ENCODE measurements at places on chromosomes 11 and 22. TPM values are rescaled to one million over a fixed set of nuclear protein-coding genes. Genes with fewer than 3 reads are reported as not detected.

RBM4 gene
- total RNA-seq: 151 TPM

CBX7 gene
- total RNA-seq: 1.2 TPM

GPR152 gene
- not detected for total RNA-seq

OR2AG1 gene
- not detected for total RNA-seq

NAALAD2 gene
- total RNA-seq: 1.8 TPM

CCDC87 gene
- 0.34 TPM for total RNA-seq

KCNK4 gene
- total RNA-seq: 0.52 TPM

DNA sequence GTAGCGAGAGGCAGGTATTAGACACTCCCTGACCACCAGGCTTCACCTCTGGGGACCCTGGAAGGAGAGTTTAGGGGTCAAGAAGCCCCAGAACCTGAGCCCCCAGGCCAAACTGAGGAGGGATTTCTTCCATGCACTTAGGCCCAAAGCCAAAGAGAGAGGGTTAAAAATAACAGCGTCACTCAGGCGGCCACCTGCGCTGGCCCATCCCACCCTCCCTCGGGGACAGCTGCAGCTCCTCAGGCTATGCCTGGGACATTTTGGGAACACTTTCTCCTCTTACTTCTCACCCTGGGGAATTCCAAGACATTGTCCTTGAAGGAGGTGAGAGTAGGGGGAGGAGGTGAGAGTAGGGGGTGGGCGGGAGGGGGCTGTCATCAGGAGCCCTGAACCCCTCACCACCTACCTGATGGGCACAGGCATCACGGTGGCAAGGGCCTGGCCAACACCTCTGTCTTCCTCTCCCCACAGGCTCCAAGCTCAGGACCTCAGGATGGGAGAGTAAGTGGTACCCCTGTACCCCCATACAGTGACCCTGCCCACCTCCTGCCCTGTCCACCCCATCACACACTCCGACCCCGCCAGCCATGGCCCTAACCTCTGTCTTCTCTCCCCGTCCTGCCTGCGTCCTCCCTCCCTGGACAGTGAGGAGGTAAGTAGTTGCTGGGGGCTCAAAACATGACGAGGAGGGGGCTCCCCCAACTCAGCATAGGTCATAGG is 583 bp downstream of the TNNI2 start:
- no peak for DNase-seq

- no peak for DNase-seq
Measured at GRCh38 chr22:31652911-31653684, 8.9 kb downstream of the PISD start.

GRCh38 chr22:42202669-42203068 is 67.8 kb downstream of the TCF20 start:
- peak; percentile 57 for DNase-seq

GRCh38 chr22:30017375-30018223 is 62.7 kb upstream of the HORMAD2 start:
- peak; percentile 55 for DNase-seq

DNA sequence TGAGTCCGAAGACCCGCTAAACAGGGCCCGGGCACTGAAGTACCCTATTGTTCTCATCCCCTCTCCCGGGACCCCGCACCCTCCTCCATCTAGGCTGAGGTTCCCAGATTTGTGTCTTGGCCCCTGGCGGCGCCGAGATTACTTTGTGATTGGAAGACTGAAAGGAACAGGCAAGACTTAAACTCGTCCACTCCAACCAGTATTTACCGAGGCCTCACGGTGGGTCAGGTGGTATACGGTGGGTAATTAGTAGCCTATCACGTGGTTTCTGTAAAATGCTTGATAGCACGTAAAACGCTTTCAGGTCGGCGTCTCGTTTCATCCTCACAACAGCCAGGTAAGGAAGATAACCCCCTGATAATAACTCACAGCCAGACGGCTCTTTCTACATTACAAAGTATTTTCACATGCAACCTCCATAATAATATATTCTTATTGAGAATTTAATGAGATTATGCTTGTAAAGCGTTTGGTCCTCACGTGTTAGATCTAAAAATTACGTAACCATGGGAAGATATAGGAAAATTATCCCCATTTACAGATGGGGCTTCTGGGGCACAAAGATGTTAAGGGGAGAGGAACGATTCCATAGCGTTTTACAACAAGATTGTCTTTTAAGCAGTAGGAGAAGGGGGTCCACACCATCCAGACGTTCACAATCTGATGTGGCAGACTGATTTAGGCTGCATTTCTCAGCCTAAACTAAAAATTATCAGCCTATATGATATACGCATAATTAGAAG is 642 bp upstream of the PIK3C2A start:
- DNase-seq: peak; percentile 79

DNA sequence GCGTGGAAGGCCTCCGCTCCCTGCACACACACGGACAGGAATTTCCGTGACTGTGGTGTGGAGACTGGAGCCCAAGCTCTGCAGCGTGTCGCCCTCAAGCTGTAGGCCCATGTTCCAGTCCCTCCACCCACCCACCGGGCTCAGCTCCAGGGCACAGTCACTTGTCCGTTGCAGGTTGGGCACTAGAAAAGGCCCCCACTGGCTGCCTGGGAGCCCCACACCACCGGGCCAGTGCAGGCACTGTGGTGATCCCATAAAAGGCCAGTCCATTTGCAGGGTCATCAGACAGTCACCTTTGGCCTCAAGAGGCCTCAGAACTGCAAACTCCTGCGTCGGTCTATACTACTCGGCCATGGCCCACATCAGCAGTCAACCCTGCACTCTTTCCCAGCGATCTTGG is 16.3 kb downstream of the RAB36 start:
- no peak for DNase-seq

DNA sequence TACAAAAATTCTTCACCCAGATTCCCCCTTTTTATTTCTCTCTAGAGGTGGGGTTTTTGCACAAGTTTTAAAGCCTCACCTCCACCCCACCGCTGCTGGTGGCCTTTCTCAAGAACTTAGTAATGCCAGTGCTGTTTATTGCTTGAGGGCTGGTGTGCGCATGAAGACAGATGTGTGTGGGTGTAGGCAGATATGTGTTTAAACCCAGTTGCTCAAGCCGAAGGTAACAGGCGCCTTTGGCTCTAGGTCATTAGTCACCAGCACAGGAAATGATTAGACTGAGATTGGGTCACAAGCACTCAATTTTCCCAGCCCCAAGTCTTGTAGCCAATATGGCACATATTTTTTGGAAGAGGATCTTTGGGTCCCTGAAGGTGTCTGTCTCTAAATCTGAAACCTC is 2.7 kb upstream of the CLMP start:
- DNase-seq: peak; percentile 87

DNA sequence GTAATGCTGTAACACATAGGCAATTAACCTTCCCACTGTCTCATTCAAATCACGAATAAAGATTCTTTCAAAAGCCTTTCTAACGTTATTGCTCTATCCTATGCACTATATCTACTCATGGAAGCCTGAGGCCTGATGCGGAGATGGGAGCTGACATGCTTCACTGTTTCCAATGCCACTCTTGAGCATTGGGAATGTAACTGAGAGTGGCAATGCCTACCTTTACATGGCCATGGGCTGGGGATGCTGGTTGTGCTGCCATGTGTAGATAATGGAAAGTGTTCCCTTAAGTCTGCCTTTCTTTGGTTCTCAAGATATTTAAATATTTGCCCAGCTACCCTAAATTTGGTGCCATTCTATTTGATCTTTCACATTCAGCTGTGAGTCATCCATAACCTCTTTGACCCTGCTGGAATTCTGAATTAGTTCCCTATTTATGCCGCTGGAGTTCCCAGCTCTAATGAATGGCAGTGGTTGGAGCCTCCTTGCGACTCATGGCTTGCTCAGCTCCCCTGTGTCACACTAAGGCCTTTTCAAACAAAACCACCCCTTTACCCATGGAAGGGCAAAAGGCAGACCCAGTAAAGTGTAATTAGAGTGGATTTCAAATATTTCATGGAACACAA is 21.4 kb upstream of the DKK3 start:
- no peak for DNase-seq

DNA sequence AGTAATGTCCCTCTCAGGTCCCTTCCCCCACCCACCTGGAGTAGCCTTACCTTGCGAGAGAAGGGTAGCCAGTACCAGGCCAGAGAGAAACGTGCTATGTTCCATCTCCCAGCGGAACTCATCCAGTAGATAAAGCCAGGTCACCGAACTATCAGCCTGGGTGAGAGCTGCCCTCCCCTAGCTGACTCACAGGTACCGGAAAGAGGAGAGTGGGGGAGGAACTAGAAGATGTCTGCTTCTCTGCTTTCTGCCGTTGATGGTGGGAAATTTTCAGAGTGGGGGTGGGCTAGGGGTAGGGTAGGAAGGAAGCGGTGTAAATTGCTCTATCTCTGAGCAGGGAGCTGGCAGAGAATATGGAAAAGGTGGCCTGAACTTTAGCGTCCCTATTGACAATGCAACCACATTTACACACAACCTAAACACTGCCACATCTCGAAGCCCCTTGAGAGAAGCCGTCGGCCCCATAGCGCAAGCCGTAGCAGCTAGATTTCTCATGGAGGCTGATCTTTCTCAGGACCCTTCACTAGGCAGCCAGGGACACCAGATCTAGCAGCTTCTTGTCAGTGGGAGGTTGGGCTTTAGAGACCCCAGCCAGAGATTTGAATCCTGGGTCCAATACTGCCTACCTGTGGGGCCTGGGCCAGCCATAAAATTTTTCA is at the start of gene CD3D:
Gene CD3D (minus strand): TSS at position 203 of the 659 bp plus-strand sequence. CDS start 98 bp downstream, at position 105.
- DNase-seq: no peak

GRCh38 chr11:121513807-121514206 is 61.0 kb upstream of the SORL1-AS1 start:
- DNase-seq: no peak

DNA sequence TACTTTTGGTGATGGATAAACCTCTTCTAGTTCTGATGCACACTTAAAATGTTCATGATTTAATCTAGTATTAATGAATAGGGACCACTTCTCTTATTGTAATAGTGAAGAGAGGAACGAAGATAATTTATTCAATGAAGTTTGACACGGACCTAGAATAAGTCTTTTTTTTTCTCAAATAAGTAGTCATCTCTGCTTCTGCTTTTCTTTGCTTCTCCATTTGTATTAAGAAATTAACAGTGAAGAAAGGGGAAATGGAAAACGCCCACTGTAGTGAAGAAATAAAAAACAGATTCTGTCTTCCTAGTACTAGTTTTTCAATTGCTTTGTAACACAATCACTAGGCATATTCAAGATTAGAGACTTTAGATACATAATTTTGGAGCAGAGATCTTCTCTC is 73.0 kb downstream of the CD44 start:
- no peak for DNase-seq

DNA sequence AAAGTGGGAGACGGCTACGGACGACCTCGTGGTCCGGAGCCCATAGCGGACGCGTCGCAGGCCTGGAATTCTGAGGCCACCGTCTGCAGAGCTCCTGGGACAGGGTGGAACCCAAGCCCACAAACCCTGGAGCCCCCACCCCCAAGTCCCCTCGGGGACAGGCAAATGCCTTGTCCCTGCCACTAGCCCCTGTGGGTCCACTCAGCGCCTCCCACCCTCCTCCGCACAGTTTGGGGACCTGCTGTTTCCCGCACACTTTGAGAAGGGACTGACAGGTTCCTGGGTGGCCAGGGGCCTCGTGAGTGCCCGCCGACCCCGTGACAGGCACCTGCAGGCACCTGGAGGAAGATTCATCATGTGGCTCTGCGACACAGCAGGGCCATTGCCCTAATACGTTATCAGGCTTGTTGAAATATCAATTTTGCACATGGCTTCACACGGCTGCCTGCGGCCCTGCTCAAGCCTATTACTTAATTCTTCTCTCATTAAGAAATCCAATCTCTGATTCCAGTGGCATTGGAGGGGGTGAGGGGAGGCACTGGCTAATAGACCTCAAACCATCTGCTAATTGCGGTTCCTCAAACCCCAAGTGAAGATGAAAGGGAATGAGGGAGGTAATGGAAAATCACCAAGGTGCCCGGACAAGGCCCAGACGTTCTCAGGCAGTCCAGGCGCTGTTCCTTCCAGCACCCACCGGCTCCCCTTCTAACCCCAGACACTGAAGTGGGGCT is 672.5 kb downstream of the BRD1 start:
- no peak for DNase-seq

DNA sequence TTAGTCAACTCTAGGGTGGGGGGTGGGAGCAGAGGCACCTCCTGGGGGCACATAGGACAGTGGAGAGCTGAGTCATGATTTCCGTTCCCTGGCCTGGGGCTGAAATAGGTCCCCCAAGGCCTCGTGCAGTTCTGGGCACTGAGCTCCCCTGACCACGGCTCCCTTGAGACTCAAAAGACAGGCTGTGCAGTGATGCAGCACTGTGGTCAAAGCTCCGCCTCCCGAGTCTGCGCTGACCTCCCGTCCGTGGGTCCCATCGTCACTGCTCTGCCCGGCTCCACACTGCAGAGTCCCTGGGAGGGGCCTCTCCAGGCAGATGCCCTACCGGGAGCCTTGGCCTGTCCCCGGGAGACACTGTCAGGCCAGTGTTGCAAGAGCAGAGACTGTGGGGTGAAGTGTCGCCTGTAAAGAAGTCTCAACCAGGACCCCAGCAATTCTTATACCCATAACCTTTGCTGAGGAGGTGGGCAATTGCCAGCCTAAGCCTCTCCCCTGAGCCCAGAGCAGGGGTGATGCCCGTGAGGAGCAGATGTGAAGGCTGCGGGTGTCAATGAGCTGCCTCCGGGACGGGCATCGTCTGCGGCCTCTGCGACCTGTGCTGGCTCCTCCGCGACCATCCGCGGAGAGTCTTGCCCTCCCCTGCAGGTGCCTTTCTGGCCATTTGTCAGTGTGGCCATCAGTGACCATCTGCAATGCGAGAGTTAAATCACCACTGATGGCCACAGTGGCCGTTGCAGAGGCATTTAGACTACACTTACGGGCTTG is 877.3 kb downstream of the BRD1 start:
- no peak for DNase-seq

- no peak for DNase-seq
Measured at GRCh38 chr11:79226126-79226525, 214.7 kb downstream of the TENM4 start.

DNA sequence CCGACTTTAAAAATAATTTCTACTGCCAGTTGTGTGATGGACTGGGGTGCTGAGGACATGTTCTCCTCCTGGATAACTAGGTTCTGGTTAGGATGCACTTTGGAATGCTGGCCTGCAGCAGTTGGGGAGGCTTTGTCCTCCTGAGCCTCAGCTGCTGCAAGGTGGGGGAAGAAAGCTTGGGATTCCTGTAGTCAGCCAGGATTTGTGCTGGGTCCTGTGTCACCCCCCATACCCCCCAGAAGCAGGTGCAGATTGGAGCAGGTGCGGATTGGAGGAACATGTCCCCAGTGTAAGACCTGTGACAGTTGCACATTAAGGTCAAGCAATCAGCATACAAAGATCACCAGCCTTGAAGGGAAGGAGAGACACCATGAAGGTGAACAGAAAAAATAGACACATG is 51.1 kb downstream of the MED15 start:
- no peak for DNase-seq

- no peak for DNase-seq
Measured at GRCh38 chr11:102253020-102253715, 64.1 kb upstream of the BIRC3 start.

DNA sequence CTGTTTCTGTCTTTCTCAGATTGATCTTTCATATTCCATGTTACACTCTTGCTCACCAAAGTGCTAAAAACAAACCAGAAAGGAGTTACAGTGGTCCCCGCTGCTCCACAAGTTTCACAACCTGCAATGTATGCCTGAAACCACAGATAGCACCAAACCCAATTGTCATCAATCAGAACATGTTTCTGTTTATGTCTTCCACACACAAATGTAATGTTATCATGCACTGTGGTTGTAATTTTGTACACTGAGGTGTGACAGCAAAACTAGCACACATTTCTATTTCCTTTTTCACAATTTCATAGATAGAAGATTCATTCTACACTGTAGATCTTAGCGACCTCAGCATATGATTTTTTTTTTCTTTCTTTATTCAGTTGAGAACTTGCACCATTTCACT is 1045.9 kb upstream of the RAG2 start:
- DNase-seq: no peak

GRCh38 chr11:117928446-117929141 is 608 bp downstream of the TMPRSS13 start:
- DNase-seq: no peak

- DNase-seq: no peak
Measured at GRCh38 chr22:49768077-49768910, 59.4 kb downstream of the BRD1 start.
